CD4-positive, alpha-beta T cell treated with Interleukin-15 for 4 hours (primary cell): ENCODE measurements at places on chromosomes 2 and 18.
A peak's percentile ranks its signal among the peaks of the same experiment; 100 is the strongest.

DNA sequence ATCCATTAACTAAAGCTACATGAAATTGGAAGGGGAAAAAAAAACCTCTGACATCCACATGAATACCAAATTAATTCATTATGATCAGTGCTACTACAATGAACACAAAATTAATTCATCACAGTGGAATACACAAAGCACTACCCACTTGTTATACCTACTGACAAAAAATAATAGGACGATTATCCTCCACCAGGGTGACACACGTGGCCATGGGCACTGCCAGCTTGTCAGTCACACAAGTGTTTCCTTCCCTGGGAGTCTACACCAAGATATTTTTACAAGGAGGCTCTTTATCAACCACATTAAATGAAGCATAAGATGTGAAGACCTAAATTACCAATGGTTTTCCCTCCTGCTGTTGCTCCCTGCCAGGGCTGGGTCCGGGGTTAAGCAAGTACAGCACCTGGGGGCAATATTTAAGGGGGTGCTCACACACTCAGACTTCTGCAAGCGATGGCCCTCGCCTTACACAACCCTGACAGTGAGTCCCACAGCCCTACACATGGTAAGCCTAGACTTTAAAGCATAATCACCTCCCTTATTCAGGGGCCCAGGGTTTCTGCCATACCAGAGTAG is 90.1 kb downstream of the TCF4 start:
- no peak for DNase-seq

DNA sequence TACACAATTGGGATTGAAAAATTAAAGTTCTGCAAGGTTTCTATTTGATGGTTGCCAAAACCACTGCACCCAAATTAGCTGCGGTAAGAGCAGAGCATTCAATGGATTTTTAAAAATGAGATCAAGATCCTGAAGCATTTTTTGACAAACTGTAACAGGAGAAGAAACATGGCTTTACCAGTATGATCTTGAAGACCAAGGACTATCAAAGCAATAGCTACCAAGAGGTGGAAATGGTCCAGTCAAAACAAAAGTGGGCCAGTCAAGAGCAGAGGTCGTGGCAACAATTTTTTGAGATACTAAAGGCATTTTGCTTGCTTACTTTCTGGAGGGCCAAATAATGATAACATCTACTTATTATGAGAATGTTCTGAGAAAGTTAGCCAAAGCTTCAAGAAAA is 186.8 kb downstream of the RDH14 start:
- no peak for DNase-seq

- DNase-seq: no peak
Measured at GRCh38 chr2:805664-806063, 128.5 kb upstream of the TMEM18 start.

DNA sequence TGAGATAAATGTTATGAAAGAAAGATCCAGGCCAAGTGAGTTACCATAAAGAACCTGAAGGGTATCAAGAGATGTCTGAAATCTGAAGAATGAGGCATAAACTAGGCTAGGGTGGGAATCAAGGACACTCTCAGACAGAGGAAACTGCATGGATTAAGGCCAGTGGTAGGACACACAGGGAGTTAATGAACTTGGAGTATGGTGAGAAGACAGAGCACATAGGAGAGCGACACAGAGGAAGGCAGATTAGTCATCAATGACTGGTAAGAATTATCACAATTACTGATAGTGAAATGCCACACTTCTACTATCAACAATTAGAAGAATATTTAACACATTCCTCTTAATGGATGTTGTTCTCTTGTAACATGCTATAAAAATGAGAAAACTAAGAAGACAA is 76.9 kb downstream of the TTC21B start:
- no peak for DNase-seq

DNA sequence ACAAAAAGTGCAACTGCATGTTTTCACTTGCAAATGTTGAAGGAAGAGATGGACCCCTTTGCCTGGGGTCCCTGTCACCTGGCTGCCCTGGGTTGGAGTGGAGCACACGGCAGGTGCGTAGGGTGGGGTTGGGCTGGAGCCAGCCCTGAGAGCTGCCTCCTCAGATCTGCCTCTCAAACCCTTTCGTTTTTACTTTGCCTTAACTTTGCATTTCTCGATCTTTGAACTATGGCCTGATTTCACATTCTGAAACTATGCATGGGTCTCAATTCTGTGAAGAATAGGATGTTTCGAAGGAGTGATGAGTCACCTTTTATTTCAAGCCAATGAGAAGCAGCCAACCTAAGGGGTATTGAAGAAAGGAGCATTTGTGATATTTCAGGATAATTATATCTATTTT is 132.8 kb downstream of the ACOXL start:
- DNase-seq: peak; percentile 53

- DNase-seq: no peak
Measured at GRCh38 chr2:73297151-73297559, 3.8 kb upstream of the EGR4 start.

GRCh38 chr2:161237392-161238264 is 70.6 kb upstream of the PSMD14 start:
- peak; percentile 25 for DNase-seq

GRCh38 chr2:24837996-24838513 is 44.8 kb downstream of the CENPO start:
- DNase-seq: no peak

GRCh38 chr18:76593843-76594242 is 98.8 kb upstream of the ZNF516 start:
- no peak for DNase-seq

DNA sequence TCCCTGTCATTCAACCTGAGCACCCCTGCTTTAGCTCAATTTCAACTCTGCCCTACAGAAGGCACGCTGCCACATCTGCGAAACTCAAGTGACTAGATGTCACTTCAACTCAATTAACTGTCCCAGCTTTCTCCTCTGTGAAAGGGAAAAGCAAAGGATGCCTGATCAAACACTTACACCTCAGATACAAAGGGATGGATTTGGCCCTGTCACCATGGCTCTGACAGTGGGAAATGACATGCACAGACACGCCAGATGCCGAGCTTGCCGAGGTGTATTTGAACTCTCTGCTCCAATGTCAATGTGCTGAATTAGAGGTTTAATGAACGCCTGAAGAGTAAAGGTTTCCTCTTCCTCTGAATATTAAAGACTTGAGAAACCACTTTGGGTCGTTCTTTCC is 481.1 kb downstream of the CBLN2 start:
- no peak for DNase-seq

GRCh38 chr2:222303828-222304736 is 5.3 kb upstream of the PAX3 start:
- DNase-seq: no peak

DNA sequence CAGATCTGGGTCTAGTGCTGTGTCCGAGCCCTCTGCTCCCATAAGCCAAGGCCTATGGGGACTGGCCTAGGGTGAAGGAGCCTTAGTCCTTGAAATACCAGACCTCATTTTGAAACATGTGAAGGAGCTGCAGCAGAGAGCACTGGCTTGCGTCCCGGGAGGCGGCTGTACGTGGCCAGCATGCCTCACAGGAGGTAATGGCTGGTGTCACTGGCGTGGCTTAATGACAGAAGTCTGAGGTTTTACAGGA is 72.7 kb upstream of the OTOS start:
- DNase-seq: no peak

- DNase-seq: no peak
Measured at GRCh38 chr2:200039724-200040650, 84.6 kb downstream of the MAIP1 start.
